ENCODE measurements at places on chromosomes 16 and 17.

DNA sequence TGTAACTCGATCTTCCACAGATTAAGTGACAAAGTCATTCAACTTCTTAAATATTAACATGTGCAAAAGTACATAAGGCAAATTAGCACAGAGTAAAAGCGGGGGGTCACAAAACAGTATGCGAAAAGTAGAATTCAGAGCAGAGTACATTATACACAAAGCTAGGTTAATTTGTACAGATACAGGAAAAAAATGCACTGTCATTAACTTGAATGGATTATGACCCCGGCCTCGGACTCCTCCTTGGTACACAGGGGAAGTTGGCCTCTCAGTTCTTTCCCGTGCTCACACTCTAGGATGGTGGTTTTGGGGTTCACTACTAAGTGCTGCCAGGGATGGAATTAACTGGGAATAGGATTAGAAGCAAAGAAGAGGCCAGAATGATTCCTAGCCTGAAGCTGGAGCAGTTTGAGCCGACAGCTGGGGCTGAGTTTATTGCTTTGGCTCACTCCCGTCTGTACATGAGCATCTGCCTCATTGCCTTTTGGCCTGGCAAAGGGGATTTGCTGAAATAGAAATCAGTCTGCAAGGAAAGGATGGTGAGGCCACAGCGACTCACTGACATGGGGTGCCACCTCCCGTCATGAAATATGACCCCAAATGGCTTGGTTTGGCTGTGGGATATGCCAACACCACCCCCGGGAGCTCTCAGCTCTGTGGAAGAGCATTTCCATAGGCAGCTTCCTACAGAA lies 23.6 kb downstream of the NTN1 start:
- no peak for DNase-seq

- peak; percentile 57 for DNase-seq
These were observed 22.0 kb downstream of the PRCD start for GRCh38 chr17:76561799-76562268.

- DNase-seq = no peak
These were observed 3.8 kb upstream of the DCXR start for GRCh38 chr17:82041144-82041814.

- DNase-seq = no peak
These were observed 3.3 kb upstream of the RNF112 start for GRCh38 chr17:19407601-19408345.

- DNase-seq = no peak
These were observed 10.3 kb downstream of the KCTD13 start for GRCh38 chr16:29915590-29916247.

- peak; percentile 91 for DNase-seq
These were observed 3.5 kb downstream of the KRT10 start for GRCh38 chr17:40818733-40819527.

- no peak for DNase-seq
These were observed 3.3 kb downstream of the TBX4 start for GRCh38 chr17:61455324-61456060.

- DNase-seq = no peak
These were observed 78.9 kb downstream of the MPRIP start for GRCh38 chr17:17121162-17121561.

DNA sequence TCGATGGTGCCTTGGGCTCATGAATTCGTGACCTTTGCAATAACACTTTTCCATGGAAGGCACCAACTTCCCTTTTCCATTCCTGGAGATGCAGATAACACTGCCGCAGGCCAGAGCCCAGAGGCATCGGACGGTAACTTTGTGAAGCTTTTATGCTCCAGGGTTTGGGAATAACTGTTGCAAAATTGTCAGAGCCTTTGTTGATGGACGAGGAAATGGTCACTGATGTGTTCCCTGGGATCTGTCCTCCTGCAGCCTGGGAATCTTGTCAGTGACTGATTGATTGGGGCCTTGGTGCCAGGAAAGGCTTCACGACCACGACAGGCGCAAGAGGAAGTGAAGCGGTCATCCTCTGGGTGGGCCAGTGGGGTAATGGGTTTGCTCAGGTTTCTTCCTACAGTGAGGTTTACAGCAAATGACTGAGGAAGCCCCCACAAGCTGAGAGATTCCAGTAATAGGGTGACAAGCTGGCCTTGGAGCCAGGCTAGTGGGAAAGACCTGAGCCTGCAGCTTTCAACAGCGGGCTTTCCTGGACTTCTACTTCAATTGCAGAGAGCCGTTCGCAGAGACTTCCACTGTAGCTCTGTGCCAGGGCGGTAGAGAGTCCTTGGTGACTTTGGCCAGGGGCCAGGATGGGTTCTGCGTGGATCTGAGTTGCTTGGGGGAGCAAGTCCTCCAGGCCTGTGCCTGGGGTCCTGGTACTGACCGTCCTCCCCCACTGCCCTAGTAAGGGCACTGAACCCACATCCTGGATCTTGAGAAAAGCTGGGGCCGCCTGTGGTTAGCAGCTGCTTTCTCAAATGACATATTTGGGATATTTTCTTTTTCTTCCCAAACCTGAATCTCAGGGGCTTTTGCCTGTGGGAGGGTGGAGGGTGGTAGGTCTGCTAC lies 37.6 kb downstream of the PGS1 start:
- peak; percentile 75 for DNase-seq

DNA sequence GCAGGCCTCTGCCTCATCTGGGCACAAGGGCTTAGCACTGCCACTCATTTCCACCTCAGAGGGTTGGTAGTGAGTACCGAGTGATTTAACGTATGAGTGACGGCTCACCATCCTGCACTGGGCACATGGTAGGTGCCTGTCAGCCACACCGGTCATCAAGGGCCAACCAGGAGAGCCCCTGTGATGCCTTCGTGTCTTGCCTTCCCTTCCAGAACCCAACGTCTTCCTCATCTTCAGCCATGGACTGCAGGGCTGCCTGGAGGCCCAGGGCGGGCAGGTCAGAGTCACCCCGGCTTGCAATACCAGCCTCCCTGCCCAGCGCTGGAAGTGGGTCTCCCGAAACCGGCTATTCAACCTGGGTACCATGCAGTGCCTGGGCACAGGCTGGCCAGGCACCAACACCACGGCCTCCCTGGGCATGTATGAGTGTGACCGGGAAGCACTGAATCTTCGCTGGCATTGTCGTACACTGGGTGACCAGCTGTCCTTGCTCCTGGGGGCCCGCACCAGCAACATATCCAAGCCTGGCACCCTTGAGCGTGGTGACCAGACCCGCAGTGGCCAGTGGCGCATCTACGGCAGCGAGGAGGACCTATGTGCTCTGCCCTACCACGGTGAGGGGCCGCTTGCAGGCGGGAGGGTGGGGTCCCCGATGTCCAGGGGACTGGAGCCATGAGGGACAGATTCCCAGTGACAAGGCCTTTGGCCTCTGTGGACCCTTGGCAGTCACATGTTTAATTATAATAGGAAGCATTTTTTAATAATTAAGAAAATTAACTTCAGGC lies 37.1 kb downstream of the MRC2 start:
- no peak for DNase-seq

DNA sequence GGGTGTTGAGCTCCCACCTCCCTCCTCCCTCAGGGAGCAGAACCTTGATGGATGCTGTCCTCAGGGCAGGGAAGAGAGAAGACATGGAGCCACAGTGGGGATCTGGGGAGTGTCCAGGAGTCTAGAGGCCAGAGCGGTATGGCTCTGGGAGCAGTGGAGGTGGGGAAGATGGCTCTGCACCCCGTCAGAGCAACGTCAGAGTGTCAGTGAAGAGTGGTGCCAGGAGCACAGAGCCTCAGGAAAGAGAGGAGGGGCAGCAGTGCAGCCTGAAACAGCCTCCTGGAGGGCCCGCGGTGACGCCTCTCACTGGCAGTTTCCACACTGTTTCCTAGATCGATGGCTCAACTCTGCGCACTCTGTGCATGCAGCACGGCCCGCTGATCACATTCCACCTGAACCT lies 23.2 kb upstream of the SLC5A11 start:
- DNase-seq = no peak

- DNase-seq = peak; percentile 28
These were observed 73.3 kb upstream of the IRX6 start for GRCh38 chr16:55250701-55251100.

DNA sequence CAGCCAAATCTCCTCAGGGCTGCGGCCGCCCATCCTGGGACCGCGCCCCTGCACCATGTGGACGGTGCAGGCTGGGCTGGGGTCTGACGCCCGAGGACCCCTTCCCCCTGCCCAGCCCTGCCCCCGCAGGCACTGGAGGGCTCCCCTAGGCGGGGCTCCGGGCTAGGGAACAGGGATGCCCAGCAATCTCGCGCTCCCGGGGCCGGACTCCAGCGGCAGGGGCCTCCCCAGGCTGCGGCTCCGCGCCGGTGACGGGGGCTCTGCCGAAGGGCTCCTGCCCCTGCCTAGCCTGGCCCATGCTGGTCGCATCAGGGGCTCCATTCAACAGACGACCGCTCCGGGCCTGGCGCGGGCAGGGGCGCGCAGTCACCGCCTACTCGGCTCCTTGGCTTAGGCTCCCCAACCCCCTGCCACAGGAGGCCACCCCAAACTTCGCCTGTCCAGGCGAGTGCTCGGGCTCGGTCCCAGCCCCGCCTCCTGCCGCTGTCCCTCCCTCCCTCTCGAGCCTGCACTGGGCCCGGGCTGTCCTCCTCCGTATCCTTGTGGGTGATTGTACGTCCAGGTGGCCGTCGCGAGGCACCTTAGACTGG lies 27.4 kb upstream of the ADORA2B start:
- no peak for DNase-seq

GRCh38 chr16:2739625-2740430 lies 12.6 kb upstream of the SRRM2 start:
- no peak for DNase-seq
